ENCODE measurements at places on chromosomes 2 and 18.
A peak's percentile ranks its signal among the peaks of the same experiment; 100 is the strongest.

DNA sequence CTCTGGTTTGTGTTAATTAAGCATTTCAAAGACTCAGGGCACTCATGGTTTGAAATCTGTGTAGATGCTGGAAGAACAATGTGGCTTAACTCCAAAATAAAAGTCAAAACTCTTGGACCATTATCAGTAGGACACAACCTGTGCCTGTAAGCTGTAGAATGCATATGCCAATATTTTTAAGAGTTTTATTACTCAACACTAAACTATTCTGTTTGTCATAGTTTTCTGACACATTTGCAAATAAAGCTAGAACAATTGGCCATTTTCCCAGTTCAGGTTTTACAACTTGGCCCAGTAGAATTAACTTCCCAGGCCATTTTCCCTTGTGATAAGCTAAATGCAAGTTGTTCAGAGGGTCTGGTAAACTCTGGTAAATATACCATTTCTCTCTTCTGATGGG, 713.1 kb downstream of the CBLN2 start:
- DNase-seq: no peak

- DNase-seq: no peak
Measured at GRCh38 chr2:40113272-40113968, 334.4 kb upstream of the THUMPD2 start.

- DNase-seq: no peak
Measured at GRCh38 chr2:176491172-176491904, 222.1 kb downstream of the MTX2 start.

DNA sequence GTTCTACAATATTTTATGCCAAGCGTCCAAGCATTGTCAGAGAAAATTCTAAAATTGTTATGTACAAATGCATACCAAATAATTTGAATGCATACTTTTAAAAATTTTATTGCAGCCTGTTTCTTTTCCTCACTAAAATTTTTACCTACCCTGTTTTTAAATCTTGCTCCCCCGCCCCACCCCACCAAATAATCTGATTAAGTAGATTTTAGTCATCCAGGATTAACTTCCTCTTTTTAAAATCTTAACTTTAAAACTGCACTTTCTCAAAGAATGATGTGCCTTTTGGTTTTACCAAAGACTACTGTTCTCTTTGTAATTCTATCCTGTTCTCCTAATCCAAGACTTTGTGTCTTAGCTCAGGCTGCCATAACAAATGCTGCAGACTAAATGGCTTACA, 269.4 kb upstream of the FN1 start:
- DNase-seq: no peak

DNA sequence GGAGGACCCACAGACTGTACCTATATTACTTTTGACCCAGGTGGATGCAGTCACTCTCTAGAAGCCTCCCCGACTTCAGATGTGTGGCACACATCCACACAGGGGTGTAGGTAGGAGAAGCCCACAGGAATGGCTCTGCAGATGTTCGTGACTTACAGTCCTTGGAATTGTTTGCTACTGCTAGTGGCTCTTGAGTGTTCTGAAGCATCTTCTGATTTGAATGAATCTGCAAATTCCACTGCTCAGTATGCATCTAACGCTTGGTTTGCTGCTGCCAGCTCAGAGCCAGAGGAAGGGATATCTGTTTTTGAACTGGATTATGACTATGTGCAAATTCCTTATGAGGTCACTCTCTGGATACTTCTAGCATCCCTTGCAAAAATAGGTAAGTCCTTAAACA, 605 bp downstream of the SLC9A4 start:
- no peak for DNase-seq

DNA sequence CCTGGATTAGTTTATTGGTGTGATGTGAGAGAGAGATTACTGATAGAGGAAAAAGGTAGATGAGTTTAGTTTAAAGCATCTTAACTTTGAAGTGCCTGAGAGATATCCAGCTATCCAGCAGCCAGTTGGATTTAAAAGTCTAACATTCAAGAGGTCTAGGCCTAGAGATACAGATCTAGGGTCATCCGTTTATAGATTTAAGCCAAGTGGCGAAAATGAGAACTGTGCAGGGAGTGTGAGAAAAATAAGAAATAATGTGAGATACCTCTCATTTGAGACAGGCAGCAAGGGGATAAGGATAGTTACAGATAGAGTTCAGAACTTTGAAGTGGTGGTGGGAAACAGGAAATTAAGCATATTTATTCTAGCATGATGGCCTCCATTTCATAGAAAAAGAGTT, 5.3 kb upstream of the ORC2 start:
- DNase-seq: no peak

DNA sequence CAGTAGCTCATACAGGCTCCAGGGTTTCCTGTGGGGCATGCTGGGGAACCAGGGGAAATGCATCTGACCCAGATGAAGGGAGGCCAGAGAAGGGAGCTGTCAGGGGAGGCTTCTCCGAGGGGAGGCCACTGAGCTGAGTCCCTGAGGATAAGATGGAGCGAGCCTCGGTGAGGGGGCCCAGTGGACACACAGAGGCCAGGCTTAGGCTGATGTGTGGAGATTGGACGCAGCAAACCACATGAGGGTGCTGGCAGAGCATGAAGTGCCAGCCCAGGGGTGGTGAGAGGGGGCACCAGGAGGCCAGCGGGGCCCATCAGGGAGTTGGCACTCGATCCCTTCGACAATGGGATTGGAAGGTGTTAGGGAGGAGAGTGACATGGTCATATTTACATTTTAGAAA, 235.0 kb downstream of the KLHL29 start:
- DNase-seq: no peak

- DNase-seq: no peak
Measured at GRCh38 chr2:153604133-153604532, 125.6 kb upstream of the RPRM start.

DNA sequence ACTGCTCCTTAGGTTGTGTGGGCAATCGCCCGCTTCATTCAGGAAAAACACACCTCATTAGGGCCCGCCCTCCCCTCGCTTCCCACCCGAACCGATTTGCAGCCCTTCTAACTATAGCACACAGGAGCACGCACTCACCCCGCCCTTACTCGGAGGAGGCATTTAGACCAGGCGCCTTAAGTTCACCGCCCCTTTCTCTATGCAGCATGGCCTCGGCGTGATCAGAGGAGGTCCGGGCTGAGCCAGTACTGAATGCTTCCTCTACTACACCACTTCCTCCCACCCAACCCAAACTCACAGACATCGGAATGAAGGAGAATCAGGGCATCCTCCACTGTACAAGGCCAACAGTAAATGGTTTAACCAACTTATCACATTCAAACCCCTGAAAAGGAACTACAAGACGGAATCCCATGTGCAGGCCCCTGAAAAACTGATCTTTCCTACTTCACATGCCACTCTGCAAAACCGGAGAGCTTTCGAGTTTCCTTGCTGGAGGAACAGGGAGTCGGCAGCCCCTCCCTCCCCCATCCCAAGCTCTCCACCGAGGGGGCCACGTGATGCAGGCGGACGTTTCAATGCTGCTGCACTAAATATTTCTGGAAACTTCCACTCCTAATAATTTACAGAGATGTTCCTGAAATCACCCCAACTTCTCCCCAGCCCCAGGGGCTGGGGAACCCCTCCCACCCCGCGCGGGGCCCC, 1.4 kb downstream of the XPO1 start:
- DNase-seq: peak; percentile 76

DNA sequence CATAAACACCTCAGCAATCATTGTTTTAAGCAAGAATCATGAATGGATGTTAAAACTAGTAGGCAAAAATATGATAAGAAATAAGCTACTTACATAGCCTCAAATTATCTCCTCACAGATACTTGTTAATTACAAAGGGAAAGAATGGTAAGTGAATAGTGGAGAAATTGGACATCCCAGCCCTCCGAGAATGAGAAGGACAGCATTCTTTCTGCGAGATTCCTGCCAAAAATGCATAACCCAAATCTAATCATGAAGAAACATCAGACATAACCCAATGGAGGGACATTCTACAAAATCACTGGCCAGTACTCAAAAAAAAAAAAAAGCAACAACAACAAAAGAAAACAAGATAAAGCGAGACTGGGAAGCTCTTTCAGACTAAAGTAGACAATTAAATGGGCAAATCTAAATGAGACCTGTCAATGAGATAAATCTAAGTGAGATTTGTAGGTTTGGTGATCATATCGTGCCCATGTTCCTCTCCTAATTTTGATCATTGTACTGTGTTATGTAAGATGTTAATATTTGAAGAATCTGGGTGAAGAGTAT, 57.9 kb upstream of the GLI2 start:
- no peak for DNase-seq

- no peak for DNase-seq
Measured at GRCh38 chr18:78733762-78734613, 245.6 kb upstream of the SALL3 start.

DNA sequence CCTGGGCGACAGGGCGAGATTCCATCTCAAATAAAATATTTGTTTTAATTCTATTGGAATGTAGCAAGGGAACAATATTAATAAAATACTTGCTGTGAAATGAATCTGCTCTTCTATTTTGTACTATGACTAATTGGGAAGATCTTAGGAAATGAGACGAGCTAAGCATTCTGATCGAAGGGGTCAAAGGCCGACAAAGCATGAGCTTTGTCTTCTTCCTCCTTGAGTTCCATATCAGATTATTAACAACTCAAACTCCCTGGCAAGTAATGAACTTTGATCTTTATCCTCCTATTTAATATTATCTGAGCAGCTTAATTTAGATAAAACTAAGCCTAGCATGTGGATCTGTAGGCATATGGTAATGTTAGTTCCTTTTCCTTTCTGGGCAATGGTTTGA, 15.5 kb downstream of the GEMIN6 start:
- no peak for DNase-seq

DNA sequence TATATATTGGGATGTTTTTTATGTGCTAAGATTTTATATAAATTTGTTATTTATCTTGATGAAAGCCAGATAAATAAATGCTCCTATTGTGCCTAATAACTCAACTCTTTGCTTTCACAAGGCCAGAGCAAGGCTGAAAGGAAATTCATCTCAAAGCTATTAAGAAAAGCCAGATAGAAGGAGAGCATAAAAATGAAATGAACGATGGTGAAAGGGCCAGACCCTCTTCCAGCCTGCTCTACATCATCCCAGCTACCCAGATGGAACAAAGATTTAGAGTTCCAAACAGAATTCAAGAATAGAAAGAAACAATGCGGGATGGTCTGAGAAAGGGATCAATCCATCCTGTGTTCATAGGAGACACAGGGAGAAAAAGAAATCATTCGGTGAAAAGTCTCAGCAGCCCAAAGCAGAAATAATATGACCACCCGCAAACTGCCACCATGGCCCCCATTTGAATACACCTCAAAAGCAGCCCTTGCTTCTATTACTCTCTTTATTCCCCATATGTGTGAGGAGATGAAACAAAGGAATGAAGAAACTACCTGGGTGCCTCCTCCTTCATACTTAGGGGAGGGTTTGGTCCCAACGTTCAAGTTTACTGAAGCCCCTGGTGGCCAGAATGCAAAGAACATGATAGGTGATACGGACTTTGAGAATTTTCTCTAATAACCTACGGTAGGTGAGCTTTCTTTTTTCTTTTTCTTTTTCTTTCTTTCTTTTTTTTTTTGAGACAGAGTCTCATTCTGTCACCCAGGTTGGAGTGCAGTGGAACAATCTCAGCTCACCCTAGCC, 110.1 kb upstream of the FBXO11 start:
- peak; percentile 20 for DNase-seq

- no peak for DNase-seq
Measured at GRCh38 chr2:147709655-147710054, 135.2 kb upstream of the ACVR2A start.
